ENCODE measurements at places on chromosomes 11 and 22.

GRCh38 chr11:2885017-2885677 lies 428 bp downstream of the CDKN1C start:
- peak; percentile 33 for DNase-seq

DNA sequence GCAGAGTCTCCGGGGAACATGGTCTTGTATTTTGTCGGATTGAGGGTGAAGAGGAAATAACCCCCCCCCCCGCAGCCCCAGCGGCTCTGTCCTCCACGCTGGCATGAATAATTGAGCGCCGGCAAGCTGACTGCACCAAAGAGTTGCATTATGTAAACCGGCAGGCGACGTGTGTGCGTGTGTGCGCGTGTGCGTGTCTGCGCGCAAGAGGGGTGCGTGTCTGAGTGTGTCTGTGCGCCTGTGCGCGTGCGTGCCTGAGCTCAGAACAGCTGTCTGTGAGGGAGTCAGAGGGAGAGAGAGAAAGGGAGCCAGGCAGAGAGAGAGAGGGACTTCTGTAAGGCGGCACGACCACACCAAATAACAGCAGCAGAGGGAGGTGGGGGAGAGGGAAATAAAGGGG lies 94.4 kb downstream of the SCN3B start:
- peak; percentile 33 for DNase-seq

DNA sequence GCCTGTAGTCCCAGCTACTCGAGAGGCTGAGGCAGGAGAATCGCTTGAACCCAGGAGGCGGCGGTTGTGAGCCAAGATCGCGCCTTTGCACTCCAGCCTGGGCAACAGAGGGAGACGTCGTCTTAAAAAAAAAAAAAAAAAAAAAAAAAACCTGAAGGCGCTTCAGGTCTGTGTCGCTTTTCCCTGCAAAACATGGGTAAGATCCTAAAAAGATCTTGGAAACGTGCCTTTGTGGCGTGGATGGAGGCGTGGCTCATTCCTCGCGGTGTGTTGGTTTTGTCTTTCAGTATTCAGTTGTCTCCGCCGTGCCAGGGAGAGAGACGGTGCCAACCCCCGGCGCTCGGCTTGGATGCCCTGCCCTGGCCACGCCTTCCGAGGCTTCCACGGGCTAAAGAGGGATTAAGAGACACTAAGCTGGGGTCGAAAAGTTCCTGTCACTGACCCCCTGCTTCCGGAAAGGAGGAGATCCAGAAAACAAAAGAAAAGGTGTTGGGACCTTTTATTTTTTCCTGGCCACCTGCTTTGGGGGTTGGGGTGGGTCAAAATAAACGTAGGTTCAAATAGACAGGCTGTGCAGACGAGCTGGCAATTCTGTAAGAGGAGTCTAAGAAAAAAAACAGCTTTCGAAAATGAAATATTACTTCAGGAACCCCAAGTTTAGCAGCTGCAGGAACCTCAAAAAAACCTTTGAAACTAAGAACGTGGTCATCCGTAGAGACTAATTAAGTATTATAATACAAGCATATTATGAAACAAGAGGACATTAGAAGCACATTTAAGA lies 1.1 kb upstream of the SLC35F2 start:
- peak; percentile 17 for DNase-seq

DNA sequence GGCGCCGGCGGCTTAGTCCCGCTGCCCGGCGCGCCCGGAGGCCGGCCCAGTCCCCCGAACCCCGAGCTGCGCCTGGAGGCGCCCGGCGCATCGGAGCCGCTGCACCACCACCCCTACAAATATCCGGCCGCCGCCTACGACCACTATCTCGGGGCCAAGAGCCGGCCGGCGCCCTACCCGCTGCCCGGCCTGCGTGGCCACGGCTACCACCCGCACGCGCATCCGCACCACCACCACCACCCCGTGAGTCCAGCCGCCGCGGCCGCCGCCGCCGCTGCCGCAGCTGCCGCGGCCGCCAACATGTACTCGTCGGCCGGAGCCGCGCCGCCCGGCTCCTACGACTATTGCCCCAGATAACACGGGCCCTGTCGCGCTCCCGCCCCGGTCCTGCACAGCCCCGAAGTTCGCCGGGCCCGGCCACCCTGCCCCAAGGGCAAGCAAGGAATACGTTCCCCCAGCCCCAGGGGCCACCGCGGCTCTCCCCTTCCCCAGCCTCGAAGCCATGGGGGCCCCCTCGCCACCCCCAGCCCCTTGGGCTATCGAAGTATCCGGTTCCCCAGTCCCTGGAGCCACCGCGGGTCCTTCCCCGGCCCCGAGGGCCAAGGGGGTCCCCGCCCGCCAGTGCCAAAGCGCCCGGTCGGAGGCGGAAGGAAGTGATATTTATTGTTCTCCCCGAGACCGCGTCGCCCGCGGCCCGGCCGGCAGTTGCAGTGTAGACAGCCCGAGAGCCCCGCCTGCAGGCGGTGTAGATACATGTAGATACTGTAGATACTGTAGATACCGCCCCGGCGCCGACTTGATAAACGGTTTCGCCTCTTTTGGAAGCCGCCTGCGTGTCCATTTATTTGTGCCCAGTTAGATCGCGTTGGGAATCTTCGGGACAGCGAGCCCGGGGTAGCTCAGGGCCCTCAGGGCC lies 6.2 kb downstream of the TBX1 start:
- DNase-seq = peak; percentile 45

DNA sequence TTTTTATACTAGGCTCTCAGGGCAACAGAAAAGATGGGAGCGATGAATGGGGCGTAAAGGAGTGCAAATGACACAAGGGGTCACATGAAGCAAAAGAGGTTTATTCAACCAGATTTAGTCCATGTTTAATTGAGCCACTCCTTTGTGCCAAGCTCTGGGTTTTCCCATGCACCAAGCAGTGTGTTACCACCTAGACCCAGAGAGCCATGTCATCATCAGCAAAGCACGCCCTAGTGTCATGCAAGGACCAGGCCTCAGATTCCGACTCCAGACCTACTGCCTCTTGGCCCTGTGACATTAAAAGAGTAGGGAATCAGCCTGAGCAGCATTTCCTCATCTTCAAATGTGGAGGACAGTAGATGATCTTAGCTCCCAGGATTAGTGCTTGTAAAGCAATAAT lies 1.1 kb upstream of the IGLL5 start:
- DNase-seq = no peak

GRCh38 chr22:31142285-31142684 lies 2.0 kb upstream of the PLA2G3 start:
- no peak for DNase-seq

DNA sequence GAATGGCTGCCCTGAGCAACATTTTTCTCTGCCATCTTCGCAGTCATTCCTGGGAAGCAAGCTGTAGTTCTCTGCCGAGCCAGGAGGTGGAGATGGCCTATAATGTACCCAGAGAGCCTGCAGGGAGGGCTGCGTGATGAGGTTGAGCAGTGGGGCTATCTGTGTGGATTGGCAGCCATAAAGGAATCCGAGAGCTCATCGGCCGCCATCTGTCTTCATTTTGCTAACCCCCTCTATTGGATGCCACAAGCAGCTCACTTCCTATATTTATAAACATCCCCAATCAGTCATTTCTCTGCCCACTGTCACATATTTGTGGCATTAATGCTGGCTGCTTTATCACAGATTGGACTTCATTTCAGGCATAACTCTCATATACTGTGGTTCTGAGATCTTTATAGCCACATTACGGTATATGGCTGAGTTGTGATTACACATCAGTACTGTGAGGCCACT lies 209.5 kb downstream of the NTM start:
- no peak for DNase-seq

DNA sequence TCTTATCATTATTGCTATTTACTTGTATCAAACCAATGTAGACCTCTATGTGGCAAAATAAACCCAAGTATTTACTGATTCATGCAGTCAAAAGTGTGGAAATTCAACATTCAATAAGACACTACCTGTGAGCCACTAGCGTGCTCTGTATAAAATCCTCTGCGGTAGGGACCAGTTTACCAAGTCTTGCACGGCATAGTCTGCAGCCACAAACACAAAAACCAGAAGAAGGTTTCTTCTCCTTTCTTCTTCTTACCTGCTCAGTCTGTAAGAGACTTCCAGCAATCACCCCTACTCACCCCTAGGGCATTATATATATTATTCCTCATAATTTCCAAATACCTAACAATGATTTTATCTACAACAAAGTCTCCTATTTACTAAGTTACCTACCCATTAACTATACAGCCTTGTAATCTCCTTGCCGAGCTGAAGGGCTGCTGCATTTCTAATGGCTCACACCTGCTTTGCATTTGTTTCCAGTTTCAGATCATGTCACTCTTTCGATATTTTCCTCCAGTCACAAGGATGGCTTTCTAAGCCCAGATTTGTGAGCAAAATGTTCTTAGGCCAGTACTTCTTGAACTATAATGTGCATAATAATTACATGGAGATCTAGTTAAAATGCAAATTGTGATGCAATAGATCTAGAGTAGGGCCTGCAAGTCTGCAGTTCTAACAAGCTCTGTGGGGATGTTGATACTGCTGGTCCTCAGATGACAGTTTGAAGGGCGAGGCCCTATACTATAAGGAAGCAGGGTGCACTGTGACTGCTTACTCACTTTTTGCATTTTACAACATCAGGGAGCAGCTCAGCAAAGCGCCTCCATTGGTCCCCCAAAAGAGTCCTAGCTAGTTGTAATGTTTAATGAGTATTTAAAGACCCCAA lies 191.9 kb upstream of the DDI1 start:
- DNase-seq = no peak
